ENCODE measurements at places on chromosomes 6 and 20.

DNA sequence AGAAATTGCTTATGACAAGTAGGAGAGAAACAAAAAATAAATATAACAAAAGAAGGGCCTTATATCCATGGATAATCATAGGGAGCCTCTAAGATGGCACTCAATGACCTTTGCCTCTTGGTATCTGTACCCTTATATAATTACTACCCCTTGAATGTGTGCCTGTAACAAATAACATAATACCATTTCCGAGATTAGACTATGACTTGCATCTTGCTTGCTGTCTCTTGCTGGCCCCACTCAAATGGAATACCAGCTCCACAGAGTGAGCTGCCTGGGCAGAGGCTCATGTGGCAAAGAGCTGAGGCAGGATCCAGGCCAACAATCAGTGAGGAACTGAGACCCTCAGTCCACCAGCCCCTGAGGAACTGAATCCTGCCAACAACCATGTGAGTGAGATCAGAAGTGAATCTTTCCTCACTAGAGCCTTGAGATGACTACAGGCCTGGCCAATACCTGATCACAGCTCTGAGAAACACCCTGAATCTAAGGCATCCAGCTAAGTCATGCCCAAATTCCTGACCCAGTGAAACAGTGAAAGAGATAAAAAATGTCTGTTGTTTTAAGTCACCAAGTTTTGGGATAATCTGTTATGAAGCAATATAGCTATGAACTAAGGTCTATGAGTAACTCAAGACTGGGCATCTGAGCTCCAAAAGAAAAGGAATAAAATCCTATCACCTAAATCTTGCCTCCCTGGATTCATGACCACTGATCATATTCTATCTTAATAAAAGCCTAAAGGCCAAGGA lies 5.5 kb downstream of the KATNA1 start:
- DNase-seq, result no peak

GRCh38 chr6:125439512-125439911 lies 137.7 kb upstream of the HDDC2 start:
- DNase-seq, result no peak

- DNase-seq, result no peak
Observed at GRCh38 chr6:16706911-16707783, 54.1 kb downstream of the ATXN1 start.

- no peak for DNase-seq
Observed at GRCh38 chr6:11494786-11495564, 42.6 kb upstream of the TMEM170B start.

GRCh38 chr6:52663120-52663935 lies 7.6 kb upstream of the TMEM14A start:
- DNase-seq, result no peak

- DNase-seq, result peak; percentile 74
Observed at GRCh38 chr20:48630342-48631075, 197.3 kb downstream of the PREX1 start.

DNA sequence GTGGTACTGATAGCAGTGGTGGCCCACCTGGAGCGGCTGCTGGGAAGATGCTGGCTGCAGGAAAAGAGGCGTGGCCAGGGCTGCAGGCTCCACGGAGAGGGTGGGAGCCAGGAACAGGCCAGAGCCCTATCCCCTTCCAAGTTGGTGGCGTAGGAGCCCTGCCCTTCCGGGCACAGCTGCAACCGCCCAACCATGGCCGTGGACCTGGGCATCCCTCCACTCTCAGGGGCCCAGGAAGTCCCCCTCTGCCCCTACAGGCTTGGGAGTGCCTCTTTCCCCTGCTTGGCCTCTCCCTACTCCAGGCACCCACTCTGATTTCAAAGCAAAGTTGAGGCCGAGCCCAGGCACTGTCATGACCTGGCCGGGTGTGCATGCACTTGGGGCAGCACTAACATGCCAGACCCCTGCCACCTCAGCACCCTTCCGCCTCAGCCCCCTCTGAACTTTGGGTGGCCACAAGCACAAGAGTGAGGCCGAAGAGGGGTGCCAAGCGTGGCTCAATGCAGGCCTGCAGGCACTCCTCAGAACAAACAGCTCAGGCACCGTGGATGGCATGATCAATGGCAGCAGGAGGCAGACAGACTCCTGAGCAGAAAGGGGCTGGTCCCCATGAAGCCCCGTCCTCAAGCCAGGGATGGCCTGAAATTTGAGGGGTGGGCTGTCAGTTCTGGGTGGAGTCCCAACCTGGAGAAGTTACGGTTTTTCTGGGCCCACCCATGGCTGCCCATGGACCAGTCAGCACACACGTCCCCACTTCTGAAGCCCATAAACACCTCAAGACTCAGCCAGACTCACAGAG lies 200.3 kb upstream of the PRND start:
- no peak for DNase-seq

GRCh38 chr6:6915813-6916547 lies 191.8 kb upstream of the RREB1 start:
- DNase-seq, result no peak

DNA sequence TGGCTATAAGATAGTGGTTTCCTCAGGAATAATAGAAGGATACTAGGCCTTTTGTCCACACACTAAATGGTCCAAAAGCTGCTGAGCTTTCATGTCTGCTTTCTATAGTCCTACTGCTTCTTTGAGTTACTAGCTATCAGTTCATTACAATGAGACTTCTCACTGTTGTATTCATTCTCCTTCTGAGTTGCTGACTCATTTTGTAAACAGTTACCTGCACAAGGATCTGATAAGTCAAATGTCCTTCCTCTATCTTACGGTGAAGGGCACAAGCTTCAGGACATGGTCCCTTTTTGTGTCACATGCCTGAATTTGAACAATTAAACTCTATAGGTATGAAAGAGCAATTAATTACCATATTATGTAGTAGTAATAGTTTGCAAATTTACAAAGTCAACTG lies 90.5 kb downstream of the MAN1A1 start:
- no peak for DNase-seq

- no peak for DNase-seq
Observed at GRCh38 chr6:53269827-53270226, 78.9 kb downstream of the ELOVL5 start.

DNA sequence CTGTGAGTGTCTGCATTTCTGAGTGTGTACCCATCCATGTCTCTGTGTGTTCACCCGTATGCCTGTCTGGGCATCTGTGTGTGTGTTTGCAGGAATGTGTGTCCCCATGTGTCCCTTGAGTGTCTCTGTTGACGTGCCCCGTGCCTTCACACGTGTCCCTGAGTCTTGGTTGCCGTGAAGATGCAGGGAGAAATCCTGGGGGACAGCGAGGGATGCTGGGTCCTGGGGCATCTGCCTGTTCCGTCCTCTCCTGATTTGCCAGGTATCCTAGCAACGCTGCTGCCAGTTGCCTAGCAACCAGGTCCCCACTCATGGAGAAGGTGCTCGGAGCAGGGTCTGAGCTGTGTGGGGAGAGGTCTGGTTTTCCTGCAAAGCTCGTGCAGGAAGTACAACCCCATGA lies 6.0 kb upstream of the LKAAEAR1 start:
- DNase-seq, result no peak

DNA sequence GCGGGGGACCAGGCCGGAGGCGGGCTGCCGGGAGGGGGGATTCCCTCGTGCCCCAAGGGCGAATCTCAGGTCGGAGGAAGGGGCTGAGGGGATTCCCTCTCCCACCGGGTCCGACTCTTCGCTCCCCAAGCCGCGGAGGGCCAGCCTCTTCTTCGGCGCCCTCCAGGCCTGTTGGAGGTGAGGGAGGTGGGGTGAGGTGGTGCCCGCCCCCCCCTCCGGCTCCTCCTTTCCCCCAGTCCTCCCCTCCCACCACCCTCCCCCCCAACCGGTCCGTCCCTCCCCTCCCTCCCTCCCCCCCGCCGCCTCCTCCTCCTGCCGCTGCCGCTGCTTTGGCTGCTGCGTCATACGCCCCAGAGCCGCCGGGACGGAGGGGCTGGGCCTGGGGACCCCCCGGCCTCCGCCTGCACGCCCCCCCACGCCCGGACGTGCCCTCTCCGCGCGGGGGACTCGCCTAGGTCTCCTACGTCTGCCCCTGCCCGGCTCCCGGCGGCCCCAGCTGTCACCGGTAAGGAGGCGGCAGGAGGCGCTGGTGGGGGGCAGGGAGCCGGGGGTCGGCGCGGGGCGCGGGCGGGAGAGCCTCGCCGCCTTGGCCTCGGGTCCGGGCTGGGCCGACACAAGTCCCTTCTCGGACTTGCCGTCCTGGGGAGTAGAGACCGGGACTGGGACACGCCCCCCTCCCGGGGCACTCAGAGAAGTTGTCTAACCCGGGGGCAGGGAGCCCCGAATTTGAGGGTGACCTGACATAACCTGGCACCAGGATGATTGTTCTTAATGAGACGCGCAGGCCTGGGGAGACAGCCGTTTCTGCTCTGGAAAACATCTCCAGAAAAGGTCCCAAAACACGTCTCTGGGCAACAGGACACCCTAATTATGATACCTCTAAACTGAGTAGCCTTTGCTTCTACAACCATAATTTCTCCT lies at the start of gene PHF1:
Gene PHF1 (plus strand): TSS at position 304 of the 921 bp plus-strand sequence. CDS start 1,250 bp downstream, outside the sequence.
- DNase-seq, result no peak

DNA sequence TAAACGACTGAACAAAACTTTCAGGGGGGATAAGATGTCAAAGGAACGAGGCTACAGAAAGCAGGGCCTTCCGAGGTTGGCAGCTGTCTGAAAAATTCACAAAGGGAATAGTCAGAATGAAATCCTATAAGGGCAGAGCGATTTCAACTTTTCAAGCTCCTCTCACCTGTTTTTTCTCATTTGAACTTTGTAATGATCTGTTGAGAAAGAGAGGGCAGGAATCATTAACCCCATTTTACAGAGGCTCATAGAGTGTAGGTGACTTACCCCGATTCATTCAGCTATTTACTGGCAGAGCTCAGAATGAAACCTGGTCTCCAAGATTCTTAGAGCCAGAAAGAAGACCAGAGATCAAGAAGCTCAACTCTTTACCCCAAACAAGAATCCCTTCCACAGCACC lies 266.1 kb upstream of the ARID1B start:
- no peak for DNase-seq

DNA sequence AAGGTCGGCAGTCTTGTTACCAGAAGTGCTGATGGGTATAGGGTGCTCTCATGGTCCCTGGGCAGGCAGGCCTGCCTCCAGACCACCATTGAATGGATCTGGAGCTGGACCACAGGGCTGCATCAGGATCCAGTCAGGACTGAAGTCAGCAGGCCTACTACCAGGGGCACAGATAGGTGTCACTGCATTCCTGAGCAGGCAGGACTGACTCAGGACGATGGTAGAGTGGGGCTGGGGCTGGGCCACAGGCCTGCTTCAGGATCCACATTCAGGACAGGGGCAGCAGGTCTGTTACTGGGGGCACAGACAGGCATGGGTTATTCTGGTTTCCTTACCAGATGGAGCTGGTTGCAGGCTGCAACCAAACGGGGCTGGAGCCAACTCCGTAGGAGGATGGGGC lies 51.4 kb upstream of the MAP3K4 start:
- DNase-seq, result no peak

- DNase-seq, result no peak
Observed at GRCh38 chr6:134510142-134510541, 192.2 kb upstream of the SGK1 start.

DNA sequence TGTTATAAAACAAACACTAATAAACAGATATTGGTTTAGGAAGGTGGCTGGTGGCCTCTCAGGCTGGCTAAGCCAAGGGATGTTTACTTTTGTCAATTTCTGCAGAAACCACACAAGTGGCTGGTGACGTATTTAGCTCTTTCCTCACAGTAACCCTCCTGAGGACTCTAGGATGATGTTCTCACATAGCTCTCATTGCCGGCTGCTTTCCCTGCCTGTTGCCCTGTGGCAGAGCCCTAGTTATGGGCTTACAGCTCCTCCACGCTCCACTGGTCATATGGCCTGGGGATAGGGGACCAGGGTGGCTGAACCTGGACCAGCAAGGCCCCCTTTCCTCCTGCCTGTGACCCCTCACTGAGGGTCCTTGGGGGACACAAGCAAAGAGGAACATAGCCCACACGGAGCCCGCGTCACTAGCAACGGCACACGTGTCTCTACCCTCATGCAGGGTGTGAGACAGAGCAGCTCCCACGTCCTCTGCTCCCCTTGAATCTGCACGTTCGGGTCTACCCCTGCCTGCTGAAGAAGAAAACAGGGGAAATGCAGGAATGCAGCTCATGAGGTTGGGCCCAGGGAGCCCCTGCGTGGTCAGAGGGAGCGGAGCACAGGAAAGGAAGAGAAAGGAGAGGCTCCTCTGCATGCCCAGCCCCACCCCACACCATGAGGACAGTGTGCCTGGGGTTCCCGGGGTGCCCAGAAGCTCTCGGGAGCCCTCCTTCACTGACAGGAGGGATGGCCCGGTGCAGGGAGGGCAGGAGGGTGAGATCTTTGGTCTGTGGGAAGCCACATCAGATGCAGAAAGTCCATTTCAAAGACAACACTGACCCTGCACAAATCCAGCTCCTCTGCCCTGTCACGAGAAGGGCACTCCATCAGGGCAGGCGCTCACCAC lies 13.9 kb downstream of the RAMACL start:
- peak; percentile 25 for DNase-seq

- no peak for DNase-seq
Observed at GRCh38 chr20:11178946-11179654, 505.3 kb upstream of the JAG1 start.

DNA sequence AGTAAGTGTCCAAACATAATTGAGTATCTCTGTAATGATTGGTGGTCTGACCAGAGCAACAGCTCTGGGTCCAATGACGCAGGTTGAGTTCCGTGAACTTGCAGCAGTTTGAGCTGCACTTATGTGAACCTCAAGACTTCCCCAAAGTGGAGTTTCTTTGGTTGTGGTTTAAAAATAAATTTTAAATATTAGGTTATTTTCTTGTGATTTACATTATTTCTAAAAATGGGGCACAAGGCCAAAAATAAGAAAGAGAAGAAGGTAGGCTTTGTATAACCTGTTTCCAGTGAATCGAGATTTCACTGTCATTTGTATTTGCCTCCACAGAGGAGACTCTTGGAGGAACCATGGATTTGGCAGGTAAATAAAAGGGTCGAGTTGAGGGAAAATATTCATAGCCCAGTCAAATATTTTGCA lies 166.4 kb upstream of the ZNF217 start:
- DNase-seq, result no peak

GRCh38 chr6:16477367-16478149 lies 239.2 kb downstream of the GMPR start:
- DNase-seq, result no peak

GRCh38 chr6:108746836-108747575 lies 101.2 kb upstream of the ARMC2 start:
- no peak for DNase-seq
